ENCODE measurements at places on chromosomes 3 and 15.

DNA sequence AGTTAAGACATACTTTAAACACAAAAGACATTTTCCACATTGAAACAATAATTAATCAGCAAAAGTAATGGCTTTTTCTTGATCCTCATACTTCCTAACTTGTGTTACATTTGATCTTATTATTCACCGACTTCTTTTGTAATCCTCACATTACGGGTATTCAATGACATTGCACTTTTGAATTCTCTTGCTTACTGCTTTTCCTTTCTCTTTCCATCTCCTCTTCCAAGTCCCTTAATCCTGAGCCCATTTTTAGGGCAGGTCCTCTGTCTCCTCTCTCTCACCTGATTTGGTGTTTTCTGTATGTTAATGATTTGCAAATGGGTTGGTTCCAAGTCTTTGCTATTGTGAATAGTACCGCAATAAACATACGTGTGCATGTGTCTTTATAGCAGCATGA, 48.5 kb upstream of the RAP2B start:
- no peak for DNase-seq

DNA sequence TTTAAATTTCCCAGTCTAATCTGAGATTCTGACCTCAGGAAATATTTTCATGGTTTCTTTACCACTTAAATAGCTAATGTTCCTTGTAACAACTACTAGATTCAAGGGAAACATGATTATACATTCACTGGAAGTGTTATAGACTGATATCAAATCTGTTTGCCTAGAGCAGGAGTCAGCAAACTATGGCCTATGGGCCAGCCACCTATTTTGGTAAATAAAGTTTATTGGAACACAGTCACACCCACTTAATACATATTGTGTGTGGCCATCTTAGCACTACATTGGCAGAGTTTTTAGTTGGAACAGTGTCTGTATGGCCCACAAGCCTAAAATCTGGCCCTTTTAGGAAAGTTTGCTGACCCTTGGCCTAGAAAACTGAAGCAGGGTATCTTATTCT, 50.1 kb downstream of the GLCE start:
- no peak for DNase-seq

DNA sequence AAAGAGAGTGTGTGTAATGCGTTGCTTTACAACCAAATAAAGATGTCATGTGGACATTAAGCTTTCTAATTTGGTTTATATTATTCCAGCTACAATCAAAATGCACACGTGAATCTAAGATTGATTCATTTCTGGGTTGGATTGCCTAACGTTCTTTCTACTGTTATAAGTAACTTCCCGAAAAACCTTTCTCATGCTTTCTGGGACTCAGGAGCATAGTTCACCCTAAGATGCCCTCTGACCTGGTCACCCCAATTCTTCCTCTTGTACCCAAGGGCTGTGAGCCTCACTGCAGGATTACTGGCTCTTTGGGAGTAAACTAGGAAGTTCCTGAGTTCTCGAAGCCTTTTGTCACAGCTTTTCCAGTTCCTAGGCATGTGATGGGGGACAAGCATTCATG, 12.7 kb upstream of the LMCD1 start:
- DNase-seq: no peak

DNA sequence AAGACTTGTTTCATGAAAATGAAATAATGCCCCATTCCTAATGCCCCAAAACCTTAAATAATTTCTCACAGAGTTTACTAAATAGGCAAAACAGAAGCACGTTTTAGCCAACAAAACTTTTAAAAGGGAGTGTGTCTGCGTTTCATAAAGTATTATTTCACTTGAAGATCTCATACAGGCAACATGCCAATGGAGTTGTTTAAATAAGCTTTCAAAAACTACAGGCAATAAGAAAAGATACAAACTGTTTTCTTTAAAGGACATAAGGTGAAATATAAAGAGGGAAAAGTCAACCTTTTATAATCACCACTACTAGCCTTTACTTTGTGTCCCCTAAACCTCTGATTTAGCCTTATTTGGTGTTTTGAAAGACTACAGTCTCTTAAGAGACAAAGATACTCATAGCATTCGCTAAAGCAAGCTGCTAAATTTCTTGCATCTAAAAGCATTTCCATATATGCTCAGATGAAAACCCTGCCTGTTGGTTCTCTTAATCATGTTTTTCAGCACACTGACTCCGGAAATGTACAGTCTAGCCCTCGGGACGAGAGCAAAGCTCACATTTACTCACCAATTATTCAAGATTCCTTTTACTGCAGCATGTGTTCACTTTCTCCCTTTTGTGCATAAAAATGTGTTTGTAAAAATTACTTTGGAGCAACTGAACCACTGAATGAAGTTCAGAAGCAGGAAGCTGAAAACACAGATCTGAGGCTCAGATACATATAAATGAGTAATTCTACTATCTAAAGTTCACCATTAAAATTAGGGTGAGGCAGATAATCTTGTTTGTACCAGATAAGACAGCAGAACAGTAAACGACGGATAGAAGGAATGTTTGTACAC, 119.0 kb downstream of the GOLIM4 start:
- DNase-seq: no peak

DNA sequence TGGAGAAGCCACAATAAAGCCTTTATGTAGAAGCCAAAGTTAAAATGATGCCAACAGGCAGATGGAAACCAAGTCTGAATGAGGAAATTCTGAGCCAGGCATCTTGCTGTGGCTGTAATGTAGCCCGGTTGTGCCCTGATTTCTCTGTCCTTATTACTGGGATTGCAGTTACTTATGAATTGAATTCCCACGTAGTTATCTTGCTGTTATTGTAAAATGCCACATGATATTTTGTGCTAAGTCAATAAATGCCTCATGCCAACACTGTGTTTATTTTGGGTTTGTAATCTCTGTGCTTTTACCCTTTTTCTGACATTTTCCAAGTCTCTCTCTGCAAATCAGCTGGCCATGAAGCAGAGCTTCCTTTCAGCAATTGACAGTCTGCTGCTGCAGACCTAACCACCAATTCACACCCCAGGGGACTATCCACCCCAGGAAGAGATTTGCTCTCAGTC, 486.1 kb upstream of the GOLIM4 start:
- no peak for DNase-seq

DNA sequence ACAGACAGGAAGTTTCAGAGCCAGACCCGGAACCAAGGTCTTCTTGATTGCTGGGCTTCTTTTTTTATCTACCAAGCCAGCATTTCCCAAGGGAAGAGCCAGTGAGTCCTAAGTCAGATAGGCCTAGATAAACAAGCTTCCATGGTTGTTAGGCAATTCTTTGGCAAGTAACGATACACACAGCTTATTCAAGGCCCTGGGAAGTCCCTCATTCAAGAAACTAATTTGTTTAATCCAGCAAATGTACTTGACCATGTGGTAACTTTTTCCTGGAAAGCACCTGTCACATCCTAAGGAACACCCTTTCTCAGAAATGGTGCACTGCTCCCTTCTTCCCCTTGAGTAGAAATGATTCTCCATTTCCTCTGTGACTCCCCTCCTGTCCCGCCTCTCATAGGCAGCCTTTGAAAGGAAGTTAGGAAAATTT, 209.9 kb downstream of the ITPR1 start:
- no peak for DNase-seq

GRCh38 chr15:99992611-99993231, 259.5 kb upstream of the LYSMD4 start:
- no peak for DNase-seq

- DNase-seq: no peak
Measured at GRCh38 chr3:47425383-47425778, 44.6 kb downstream of the PTPN23 start.

GRCh38 chr3:72223628-72224027, 438.7 kb upstream of the PROK2 start:
- DNase-seq: no peak

DNA sequence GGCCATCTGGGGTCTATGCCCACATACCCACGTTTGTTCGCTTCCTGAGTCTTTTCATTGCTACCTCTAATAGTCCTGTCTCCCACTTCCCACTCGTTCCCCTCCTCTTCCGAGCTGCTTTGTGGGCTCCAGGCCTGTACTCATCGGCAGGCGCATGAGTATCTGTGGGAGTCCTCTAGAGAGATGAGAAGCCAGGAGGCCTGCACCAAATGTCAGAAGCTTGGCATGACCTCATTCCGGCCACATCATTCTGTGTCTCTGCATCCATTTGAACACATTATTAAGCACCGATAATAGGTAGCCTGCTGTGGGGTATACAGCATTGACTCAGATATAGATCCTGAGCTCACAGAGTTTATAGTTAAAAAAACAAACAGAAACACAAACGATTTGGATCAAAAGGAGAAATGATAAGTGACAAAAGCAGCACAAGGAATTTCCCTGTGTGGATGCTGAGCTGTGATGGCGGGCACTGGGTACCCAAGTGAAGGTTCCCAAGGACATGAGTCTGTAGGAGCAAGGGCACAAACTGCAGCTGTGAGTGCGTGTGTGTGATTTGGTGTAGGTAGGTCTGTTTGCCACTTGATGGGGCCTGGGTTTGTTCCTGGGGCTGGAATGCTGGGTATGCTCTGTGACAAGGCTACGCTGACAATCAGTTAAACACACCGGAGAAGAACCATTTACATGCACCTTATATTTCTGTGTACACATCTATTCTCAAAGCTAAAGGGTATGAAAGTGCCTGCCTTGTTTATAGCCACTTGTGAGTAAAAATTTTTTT, 35.9 kb downstream of the NR1I2 start:
- peak; percentile 45 for DNase-seq

DNA sequence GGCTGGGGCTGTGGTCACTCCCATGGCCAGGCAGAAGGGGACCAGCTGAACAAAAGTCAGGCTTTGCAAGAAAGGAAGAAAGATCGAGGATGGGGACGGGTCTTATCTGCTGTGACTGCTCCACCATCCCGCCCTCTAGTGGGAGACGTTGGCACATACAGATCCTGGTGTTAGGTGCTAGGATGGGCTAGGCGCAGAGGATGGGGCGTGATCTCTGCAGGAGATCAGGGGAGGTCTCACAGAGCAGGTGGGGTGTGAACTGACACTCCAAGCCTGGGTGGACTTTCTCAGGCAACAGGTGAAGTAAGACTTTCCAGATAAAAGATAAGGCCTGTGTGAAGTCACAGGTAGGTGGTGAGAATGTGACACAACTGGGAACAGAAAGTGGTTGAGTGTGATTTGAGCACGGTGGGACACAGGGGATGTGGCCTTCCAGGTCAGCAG, 141.9 kb upstream of the SMAD3 start:
- DNase-seq: peak; percentile 76

DNA sequence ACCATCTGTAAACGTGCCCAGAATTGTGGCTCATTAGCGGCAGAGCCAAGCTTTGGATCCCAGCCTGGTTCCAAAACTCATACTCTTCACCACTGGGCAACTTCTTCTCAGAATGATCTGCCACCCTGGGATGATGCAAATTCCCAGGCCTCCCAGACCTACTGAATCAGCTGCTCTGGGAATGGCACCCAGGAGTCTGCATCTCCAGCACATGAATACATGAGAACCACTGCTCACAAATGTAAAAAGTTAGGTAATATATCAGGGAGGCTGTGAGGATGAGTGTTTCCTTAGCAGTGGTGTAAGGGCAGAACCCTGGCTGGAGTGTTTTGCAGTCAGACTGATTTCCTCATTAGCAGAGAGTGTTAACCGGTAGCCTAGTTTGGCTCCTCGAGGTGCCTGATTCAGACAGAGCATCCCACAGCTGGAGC, 94.2 kb downstream of the LIPC start:
- DNase-seq: no peak

GRCh38 chr15:35867356-35867755, 321.4 kb upstream of the DPH6 start:
- no peak for DNase-seq

- no peak for DNase-seq
Measured at GRCh38 chr3:102183623-102184022, 251.2 kb upstream of the ZPLD1 start.

DNA sequence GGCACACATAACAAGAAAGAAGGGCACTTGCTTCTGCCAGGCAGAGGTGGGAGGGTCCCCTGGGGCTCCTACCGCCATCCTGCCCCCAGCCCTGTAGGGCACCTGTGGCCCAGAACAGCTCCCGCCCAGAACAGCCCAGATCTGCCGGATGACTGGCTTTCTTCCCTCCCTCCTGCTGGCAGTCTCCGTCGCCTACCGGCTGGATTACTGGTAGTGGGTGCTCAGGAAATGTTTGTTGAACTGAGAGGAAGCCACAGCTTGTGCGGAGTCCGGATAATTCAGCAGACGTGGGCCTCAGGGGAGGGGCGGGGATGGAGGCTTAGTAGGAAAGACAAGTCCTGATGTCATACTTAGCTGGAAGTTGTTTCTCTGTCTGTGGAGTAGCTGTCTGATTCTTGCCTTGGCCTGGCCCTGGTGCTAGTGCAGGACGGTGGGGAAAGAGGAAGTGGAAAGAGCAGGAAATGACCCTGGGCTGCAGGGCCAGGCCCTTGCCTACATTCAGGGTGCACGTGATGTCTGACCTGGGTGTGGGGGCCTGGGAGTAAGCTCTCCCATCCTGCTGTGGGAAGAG, 6.7 kb downstream of the CCDC9B start:
- peak; percentile 60 for DNase-seq

- no peak for DNase-seq
Measured at GRCh38 chr3:25895443-25895842, 105.6 kb downstream of the OXSM start.

DNA sequence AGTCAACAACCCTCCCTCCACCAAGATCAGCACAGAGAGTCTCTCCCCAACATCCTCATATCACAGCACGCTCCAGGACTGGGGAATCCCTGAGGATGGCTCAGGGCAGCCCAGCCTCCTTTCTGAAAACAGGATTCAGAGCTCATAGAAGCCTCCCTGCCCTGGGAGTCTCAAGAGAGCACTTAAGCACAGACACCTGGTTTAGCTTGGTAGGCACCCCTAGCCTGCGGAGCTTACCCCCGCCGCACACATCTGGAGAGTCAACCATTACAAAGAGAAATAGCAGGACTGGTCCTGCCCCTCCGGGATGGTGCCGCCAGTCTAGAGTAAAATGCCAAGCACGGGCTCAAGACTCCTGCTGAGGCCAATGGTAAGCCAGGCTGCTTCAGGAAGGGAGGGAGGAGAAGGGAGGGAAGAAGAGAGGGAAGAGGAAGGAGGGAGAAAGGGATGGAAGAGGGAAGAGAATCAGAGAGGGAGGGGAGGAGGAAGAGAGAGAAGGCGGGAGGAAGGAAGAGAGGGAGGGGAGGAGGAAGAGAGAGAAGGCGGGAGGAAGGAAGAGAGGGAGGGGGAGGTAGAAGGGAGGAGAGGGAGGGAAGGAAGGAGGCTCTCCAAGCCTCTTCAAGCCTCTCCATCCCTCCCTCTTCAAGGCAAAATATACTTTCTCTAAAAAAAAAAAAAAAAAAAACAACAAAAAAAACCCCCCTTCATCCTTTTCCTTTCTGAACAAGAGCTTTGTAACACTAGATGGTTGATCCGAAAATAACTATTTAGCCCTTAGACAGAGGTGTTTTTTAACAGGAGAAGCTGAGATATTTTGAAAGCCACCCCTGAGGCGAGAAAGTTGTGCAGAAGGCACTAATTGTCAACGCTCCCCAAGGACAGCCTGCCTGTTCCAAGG, 278.6 kb upstream of the TLE3 start:
- peak; percentile 44 for DNase-seq

- no peak for DNase-seq
Measured at GRCh38 chr3:23304424-23304823, 101.3 kb downstream of the UBE2E2 start.

- DNase-seq: peak; percentile 37
Measured at GRCh38 chr15:60079210-60079609, 75.1 kb downstream of the FOXB1 start.
